ENCODE measurements at places on chromosomes 12 and 14.

- DNase-seq: peak; percentile 15
Observed at GRCh38 chr12:388541-389141, 479 bp downstream of the KDM5A start.

- DNase-seq: no peak
Observed at GRCh38 chr14:103116636-103117035, 6.6 kb upstream of the TNFAIP2 start.

DNA sequence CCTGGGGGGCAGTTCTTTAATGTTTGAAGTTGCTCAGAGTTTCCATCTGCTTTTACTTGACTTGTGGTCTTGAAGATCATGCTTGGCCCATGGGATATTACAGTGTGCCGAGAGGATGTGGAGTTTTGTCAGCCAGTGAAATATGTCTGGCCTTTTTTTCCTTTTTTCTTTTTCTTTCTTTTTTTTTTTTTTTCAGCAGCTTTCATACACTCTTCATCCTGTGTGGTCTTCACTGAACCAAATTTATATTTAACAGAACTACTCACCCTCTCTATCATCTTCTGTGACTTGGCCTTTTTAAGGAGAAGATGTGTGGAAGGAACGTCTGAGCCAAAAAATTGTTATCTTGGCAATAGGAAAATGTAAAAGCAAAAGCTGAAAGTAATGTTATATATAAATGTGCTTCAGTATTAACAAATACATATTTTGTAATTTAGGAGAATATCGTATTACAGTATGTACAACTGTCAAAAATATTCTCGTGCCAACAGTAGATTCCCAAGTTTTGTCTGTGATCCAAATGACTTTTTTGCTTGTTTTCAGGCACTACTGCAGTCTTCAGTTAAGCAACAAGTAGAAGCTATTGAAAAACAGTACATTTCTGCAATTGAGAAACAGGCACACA, 200.6 kb downstream of the CCDC91 start:
- DNase-seq: no peak

DNA sequence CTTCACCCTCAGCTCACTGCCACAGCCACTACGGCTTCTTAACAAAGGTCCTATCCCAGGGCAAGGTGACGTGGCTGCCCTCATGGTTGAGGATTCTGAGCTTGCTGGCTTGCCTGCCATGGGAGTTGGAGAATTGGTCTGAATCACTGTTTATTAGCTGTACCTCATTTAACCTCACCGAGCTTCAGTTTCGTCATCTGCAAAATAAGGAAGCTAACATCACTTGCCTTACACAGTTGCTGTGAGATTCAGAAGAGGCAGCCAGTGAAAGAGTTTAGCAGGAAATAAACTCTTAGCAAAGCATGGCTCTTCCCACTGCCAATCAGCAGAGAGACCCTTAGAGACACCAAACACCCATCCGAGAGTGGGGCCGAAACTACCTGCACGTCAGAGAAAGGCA, 90.1 kb upstream of the KCNA1 start:
- DNase-seq: no peak

- DNase-seq: no peak
Observed at GRCh38 chr14:23629832-23630396, 6.2 kb upstream of the DHRS2 start.

- DNase-seq: no peak
Observed at GRCh38 chr12:88931598-88931997, 351.3 kb upstream of the KITLG start.

GRCh38 chr12:85156569-85156968, 120.4 kb downstream of the LRRIQ1 start:
- DNase-seq: no peak

DNA sequence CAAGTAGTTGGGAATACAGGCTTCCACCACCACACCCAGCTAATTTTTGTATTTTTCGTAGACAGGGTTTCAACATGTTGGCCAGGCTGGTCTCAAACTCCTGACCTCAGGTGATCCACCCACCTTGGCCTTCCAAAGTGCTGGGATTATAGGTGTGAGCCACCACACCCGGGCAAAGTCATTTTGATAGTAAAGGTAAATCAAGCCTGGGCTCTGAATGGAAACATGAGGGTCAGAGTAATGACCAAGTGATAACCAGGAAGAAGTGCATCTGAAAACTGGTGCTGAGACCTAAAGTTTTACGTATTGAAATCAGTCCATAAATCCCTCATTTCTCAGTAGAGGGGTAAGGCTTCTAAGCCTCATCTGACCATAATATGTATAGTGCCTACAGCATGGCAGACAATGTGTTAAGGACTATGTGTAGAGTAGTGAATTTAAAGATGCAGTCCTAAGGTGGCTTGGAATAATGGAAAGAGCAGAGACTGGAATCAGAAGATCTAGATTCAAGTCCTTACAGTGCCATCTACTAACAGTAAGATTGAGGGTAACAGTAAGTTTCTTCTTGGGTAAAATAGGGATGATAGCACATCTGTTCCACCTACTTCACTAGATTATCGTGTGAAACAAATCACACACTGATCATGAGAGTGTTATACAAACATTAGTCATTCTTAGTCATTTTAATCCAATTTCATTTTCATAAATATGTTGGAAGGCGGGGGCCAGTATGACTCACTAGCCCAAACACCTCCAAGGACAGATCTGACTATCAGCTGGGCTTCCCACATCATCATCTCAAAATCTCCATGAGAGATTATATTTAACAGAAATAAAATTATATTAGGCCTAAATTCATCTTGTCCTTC, 11.2 kb downstream of the MAP4K5 start:
- no peak for DNase-seq

DNA sequence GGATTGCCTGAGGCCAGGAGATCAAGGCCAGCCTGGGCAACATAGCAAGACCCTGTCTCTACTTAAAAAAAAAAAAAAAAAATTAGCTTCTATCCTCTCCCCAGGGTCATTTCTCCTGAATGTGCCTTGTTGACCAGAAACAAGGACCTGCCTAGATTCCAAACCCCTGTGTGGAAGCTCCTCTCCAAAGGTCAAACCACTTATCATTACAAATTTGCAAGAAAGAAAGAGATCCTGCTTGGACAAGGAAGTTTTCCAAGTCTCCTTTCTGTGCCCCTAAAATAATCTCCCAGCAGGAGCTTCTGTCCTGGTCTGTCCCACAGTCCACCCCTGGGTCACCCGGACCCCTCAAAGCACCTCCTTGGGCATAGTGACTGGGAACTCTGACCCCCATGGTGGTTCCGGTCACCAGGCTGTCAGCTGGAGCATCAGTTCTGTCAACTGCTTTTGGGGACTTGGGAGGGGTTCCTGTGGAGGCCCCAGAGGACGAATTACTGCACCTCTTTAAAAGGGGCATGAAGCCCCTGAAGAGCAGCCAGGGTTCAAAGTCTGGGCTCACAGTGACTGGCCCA, 38.4 kb downstream of the ACTN1 start:
- no peak for DNase-seq

Measured in stimulated activated CD8-positive, alpha-beta memory T cell treated with anti-CD3 and anti-CD28 coated beads, Interleukin-15, amount 100 ng/mL, for 24 hours (primary cell).